ENCODE measurements at places on chromosomes 5 and 9.

DNA sequence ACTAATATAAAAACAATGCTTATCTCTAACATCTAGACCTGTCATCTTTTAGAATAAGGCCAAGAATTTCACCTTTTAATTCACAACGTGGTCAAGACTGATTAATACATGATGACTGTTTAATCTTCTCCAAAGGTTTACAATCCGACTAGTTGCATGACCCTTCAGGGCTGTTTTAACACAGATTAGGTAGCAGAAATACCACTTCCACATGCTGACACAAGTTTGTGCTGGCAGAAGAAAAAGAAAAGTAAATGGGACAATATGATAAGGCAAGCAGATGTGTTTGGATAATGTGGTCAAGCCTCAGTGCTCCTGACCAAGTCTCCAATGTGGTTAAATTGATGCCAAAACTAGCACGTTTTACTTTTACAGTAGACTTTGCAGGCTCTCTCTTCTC lies 31.1 kb downstream of the SEMA6A start:
- no peak for DNase-seq

- no peak for DNase-seq
Measured at GRCh38 chr5:60763061-60763460, 63.1 kb upstream of the DEPDC1B start.

DNA sequence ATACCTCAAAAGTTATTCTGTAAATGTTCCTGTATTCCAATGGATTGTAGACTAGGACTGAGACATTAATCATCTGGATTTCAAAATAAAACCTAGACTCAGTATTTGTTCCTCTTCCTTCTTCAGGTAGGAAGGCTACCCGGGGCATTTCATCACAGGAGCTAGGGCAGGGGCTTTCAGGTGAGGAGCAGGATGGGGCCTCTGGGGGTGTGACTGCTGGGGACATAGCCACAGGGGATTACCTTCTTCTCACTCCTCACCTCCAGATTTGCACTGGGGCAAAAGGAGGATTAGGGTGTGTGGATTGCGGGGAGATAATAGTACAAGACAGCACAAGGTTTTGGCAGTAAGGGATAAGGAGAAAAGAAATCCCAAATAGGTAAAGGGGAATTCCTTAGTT lies 37.9 kb upstream of the SRP19 start:
- no peak for DNase-seq

DNA sequence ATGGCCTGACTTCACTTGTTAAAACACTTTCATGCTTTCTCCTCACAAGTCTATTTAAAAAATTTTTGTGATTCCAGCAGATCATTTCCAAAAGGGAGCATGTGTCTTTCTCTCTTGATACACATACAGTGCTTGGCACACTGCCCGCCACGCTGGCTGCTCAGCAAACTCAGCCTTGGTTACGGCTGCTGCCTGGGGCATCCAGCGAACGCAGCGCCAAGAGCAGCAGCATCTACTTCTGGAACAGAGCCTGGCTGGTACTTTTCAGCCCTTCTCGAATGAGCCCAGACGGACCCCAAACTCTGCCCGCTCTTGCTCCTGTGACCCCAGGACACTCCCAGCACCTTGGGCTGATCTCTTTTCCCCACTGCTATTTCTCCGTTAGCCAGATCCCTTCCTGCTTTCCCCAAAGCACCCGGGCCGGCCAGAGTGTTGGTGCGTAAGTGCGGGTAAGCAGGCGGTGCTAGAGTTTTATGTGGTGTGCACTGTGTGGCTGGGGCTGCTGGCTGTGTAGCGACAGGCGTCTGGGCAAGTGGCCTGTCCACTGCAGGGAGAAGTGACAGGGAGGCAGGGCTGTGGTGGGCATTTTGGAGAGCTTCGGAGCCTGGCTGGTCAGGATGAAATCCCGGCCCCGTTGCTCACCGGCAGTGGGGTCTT lies 73.2 kb downstream of the SH3PXD2B start:
- DNase-seq, result no peak

DNA sequence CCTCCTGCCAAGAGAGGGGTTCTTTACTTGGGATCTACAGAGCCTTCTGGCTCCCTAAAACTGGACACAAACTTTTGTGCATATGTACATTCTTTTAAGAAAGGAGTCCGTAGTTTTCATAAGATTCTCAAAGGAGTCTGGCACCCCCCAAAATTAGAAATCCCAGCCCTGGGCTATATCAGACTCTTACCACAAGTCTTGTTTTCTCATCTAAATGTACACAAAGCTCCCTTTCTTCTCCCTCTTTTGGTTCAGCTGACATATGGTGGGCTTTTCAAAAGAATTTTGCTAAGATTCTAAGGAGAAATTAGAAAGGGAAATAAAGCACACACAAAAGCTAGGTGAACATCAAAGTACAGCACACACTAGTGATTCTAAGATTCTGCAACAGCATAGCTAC lies 114.4 kb downstream of the ENC1 start:
- no peak for DNase-seq

DNA sequence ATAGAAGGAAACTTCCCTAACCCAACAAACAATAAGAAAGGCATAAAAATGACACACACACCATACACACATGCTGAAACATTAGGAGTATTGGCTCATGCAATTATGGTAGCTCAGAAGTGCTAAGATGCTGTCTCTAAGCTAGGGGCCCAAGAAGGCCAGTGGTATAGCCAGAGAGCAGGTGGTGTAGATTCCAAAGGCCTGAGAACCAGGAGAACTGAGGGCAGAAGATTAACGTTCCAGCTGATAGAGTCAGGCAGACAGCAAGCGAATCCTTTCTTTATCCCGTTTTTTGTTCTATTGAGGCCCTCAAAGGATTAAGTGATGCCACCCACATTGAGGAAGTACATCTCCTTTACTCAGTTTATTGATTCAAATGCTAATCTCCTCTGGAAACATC lies 262.9 kb downstream of the EPB41L4A start:
- DNase-seq, result no peak

- peak; percentile 41 for DNase-seq
Measured at GRCh38 chr9:104094534-104095015, 466 bp downstream of the SMC2 start.
